Omental fat pad (tissue), 4 donors: ENCODE measurements at places on chromosomes 11 and 22.

DNA sequence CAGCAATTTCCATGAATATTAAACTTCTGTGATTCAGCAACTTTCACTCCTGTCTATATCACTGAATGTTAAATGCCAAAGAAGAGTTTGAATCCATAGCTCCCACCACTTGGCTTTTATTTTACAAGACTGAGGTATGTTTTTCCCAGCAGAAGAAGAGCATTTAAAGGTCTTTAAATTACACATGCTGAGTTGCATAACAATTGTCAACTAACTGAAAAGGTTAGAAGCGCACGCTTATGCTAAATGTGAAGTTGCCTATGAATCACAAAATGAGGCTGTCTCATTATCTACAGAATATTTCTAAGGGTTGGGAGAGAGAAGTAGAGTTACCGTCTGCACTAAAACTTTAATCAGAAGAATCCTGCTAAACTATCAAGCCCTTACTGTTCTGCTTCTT, 1086.3 kb downstream of the FAM181B start:
- no peak for DNase-seq

DNA sequence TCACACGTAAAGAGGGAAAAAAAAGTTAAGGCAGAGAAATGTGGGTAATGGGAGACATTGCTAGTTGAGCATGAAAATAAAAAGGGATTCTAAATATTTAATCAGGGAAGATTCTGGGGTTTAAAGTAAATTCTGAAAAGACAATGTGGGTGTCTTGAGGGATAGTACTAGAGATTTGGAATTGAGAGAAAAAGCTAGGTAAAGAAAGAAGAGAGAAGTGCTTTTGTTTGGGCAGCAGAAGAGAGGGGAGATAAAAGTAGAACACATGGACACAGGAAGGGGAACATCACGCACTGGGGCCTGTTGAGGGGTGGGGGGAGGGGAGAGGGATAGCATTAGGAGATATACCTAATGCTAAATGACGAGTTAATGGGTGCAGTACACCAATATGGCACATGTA, 3.5 kb upstream of the YPEL4 start:
- no peak for DNase-seq

DNA sequence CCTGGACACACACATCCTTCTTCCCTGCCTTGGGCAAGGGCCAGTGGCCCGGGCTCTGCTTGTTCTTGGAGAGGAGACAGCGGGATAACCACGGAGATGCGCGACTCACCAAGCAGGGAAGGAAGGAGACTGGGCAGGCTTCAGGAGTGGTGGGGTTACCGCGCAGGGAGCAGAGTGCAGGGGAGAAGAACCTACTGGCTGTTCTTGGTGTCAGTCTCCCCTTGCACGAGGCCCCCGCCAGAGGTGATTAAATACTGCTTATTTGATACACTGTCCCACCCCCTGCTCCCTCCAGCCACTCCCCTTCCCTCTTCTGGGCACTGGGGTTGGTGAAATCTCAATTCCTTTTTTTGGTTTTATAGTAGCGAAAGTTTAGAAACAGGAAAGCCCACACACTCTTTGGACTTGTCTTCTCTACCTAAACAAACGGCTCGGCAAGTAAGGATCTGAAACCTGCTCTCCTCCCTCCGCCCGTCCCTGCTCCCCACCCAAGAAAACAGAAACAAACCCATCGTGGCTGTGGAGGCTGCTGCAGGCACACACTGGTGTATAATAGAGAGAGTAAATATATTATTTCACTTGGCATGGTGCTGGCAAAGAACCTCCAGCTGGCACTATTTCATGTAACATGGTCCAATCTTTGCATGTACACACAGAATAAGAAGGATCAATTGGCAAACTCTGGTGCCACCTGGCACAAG, 10.8 kb downstream of the LARGE2 start:
- no peak for DNase-seq

GRCh38 chr11:133957900-133958299, 1.1 kb upstream of the IGSF9B start:
- DNase-seq, result no peak

- DNase-seq, result no peak
Observed at GRCh38 chr11:63821411-63821810, 8.2 kb downstream of the SPINDOC start.

DNA sequence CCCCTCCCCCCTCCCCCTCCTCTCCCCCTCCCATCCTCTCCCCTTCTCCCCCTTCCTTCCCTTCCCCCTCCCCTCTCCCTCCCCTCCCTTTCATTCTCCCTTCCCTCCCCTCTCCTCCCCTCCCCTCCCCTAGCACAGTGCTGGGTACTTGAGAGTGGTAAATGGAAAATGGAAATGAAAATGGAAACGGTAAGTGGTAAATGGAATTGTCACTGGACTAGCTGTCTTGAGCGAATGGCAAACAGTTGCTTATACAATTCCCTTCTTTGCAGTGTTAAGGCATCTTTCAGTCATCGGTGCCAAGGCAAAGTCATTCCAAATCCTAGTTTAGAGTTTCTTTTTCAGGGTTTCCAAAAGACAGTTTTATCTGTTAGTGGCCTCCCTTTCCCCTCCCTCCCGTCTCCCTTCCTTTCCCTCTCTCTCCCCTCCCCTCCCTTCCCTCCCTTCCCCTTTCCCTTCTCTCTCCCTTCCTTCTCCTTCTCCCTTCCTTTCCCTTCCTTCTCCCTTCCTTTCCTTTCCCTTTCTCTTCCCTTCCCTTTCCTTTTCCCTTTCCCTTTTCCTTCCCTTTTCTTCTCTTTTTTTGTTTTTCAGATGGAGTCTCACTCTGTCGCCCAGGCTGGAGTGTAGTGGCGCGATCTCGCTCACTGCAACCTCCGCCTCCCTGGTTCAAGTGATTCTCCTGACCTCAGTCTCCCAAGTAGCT, 47.3 kb downstream of the GRAMD1B start:
- DNase-seq, result no peak

DNA sequence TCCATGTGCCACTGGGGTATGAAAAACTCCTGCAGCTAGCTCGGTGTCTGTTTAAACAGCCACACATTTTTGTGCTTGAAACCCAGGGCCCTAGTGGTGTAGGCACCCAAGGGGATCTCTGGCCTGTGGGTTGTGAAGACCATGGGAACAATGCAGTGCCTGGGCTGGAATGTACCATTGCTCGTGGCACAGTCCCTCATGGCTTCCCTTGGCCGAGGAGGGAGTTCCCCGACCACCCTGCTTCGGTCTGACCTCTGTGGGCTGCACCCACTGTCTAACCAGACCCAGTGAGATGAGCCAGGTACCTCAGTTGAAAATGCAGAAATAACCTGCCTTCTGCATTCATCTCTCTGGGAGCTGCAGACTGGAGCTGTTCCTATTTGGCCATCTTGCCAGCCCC, 214.0 kb downstream of the TRPC6 start:
- DNase-seq, result no peak

- DNase-seq, result no peak
Observed at GRCh38 chr11:27348340-27348873, 14.6 kb downstream of the CCDC34 start.

- no peak for DNase-seq
Observed at GRCh38 chr11:9138612-9139579, 47.5 kb upstream of the SCUBE2 start.

GRCh38 chr11:120431633-120432032, 79.9 kb upstream of the GRIK4 start:
- DNase-seq, result no peak

DNA sequence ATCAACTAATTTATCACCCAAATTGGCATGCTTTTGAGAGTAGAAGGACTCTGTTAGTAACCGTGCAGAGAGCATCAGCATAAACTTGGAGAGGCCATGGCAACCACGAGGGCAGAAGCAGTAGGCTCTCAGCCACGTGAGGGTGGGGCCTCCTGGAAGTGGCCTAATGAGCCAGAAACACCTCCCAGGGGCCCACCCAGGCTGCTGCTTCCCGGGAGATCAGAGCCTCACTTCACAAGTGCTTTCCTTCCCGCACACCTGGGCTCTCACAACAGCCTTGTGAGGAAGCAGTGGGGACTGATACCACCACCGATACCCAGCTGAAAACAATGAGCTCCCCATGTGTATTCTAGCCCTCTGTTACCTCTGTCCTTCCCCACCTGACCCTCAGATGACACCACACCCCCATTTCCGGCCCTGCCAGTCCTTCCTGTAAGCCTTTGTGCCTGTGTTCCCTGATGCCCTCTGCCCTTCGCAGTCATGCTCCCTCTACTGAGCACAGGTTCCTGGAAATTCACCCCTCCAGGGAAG, 17.0 kb downstream of the TRIM29 start:
- no peak for DNase-seq

DNA sequence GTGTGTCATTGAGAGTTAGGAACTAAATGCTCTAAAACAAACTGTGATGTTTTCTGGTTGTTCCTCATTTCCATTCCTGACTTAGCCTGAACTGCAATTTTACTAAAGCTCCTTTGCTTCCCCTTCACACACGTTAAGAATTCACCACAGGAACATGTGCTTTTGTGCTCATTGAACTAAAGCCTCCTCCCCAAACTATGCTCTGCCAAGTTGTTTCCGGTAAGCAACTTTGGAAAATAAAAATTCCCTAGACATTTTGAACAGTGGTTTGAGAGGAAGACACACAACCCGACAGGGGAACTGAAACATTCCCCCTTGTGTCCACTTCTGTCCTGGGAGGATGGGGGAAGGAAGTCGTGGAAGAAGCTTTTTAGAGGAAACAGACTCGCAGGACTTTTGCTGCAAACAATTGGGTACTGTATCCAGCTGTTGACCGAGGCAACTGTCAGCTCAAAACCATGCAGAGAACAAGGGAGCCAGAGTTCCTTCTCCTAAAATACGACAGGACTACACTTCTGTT, 66.9 kb downstream of the GAB2 start:
- no peak for DNase-seq

DNA sequence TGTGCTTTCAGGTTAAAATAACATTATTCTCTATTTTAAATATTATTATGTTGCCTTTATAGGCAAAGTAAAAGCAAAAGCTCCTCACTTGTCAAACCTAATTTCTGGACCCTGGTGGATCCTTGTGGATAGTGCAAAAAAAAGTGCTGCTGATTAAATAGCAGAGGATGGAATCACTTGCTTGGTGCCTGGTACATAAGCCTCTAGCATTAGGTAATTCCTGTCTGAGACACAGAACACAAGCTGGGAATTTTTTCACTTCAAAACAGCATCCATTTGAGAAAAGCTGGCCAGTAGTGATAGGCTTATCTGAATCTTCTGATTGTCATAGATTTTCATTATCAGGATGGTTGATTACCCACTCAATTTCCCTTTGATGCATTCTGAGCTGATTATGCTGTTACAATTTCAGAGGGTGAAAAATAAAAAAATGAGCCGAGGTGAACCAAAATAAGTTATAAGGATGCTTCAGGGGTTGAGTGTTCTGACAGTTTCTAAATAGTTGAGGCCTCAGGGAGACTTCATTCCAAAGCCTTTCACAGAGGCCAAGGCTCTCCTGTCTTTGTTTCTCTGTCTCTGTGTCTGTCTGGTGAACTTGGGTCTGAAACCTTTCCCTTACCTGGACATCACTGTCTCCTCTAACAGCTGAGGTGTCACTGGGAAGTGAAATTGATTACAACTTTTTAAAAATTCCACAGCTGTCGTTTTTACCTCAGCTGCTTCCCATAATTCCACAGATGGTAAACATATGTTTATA, 242.9 kb downstream of the NELL1 start:
- DNase-seq, result no peak

DNA sequence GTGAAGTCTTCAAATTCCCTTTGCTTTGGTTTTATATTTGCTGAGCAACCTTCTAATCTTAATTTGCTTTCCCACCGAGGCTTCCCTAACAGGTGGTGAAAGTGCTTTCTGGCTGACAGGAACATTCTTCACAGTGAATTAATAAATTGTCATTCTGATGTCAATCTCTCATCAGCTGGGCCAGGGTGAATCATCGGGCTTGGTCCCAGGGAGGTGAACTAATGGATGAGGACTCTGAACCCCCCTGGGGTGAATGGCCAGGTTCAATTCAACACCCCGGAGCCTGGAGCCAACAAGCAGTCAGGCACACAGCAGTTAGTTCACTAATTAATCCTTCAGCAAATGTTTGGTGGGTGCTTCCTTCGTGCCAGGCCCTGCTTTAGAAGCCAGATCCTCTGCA, 155.4 kb upstream of the PDGFD start:
- no peak for DNase-seq

- no peak for DNase-seq
Observed at GRCh38 chr22:20656516-20656901, 117.4 kb upstream of the SERPIND1 start.

- DNase-seq, result no peak
Observed at GRCh38 chr22:42292732-42293520, 22.5 kb upstream of the TCF20 start.
